ENCODE measurements at places on chromosomes 12 and 14.
A peak's percentile ranks its signal among the peaks of the same experiment; 100 is the strongest.

DNA sequence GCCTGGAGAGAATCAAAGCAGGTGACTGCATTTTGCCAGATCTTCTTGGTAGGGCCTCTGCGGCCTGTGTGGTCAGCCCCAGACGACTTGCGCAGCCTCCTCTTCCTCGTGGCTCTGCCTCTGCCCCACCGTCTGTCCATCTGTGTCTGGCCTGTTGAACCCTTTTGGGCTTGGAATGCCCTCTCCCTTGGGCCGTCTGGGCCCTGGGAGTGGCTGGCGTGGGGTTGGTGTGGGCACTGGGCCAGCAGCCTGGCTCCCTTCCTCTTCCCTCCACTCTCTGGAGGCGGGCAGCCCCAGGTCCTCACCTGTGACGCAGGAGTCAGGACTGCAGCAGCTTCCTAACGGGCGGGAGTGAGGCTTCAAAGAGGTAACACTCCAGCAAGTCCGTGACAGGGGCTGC lies 9.7 kb upstream of the CCDC197 start:
- no peak for DNase-seq

GRCh38 chr12:120194226-120194533 lies 335 bp downstream of the GCN1 start:
- no peak for DNase-seq

GRCh38 chr12:92938638-92939037 lies 9.5 kb upstream of the EEA1 start:
- no peak for DNase-seq

DNA sequence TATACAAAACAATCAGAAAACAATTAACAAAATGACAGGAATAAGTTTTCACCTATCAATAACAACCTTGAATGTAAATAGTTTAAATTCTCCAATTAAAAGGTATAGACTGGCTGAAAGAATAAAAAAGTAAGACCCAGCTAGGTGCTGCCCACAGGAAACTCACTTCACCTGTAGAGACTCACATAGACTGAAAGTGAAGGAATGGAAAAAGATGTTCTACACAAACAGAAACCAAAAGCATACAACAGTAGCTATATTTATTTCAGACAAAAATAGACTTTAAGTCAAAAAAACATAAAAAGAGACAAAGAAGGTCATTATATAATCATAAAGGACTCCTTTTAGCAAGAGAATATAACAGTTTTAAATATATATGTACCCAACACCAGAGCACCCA lies 152.4 kb upstream of the PWP1 start:
- DNase-seq, result no peak

GRCh38 chr14:61578745-61579144 lies 116.6 kb upstream of the HIF1A start:
- no peak for DNase-seq

- DNase-seq, result no peak
These were observed 618 bp upstream of the PGAM5 start for GRCh38 chr12:132710043-132710404.

- DNase-seq, result no peak
These were observed 72.5 kb upstream of the SLC38A4 start for GRCh38 chr12:46898152-46898931.

DNA sequence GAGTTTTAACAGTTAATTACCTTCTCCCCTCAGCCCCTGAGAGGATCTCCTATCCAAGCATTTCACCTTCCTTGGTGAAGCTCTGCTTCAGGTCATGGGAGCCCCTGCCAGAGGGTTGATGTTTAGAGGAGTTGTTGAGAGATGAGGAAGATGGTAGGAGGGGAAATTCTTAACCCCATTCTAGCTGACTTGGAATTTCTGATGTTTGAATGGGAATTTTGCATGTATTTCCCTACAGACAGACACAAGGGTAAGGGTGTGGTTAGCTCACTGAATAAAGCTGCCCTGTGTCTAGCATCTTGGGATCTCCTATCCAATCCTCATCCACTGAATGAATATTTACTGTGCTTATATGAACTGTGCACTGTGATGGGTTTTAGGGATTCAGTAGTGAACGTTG lies 7.1 kb upstream of the BHLHE41 start:
- no peak for DNase-seq

DNA sequence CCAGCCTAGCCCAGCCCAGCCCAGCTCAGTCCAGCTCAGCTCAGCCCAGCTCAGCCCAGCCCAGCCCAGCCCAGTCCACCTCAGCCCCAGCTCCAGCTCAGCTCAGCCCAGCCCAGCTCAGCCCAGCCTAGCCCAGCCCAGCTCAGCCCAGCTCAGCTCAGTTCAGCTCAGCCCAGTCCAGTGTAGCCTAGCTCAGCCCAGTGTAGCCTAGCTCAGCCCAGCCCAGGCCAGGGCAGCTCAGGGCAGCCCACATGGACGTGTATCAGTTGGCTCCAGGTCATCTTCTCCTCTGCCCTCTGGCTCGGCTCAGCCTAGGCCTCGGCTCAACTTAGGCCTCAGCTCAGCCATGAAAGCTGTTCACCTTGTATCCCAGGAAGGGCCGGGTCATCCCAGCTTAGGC lies 64.7 kb downstream of the TMEM121 start:
- no peak for DNase-seq

- DNase-seq, result peak; percentile 69
These were observed 716 bp downstream of the RIOX1 start for GRCh38 chr14:73491256-73492042.

DNA sequence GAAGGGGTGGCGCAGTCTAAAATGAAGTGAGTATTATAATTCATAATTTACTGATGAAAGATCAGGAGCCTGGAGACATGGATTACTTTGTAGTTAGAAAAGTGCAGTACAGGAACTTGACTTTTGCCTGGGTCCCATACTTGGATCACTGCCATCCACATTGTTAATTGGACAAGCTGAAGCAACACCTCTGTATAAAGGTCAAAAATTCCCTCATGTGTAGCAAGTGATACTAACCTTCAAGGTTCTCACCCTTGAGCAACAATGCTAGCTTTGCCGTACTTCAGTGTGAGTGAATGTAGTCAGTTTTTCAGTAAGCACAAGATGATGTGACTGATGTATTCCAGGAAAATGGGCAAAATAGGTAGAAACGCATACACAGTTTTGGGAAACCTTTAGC lies 44.6 kb upstream of the PLBD1 start:
- DNase-seq, result no peak

GRCh38 chr14:91417120-91417982 lies at the start of gene CCDC88C:
Gene CCDC88C, minus strand, starts transcription at chr14:91417820. Its CDS starts 130 bp downstream, at chr14:91417690.
- peak; percentile 67 for DNase-seq

- DNase-seq, result no peak
These were observed 326.9 kb downstream of the TMEM121 start for GRCh38 chr14:105853089-105853906.

DNA sequence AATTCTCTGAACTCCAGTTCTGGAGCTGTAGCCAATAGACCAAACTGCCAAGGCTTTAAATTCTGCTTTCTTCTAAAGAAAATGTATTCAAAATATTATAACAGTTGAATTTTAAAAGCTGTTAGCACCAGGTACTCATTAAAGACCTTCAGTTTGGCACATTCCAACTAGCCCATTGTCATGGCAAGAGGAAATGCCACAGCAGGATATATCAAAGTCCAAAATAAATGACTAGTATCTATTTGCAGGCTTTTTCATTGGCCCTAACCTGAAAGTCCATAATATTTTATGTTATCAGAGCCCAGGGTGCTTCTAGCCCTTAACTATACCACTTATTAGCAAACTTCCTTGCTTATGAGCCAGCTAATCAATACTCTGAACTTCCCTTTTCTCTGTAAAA lies 3.1 kb upstream of the RIC8B start:
- no peak for DNase-seq

GRCh38 chr14:60233891-60234290 lies 15.1 kb upstream of the PPM1A start:
- DNase-seq, result no peak

- DNase-seq, result no peak
These were observed 17.9 kb downstream of the SPRING1 start for GRCh38 chr12:116719731-116720528.

GRCh38 chr12:84874125-84874824 lies 38.3 kb downstream of the SLC6A15 start:
- DNase-seq, result no peak

- DNase-seq, result no peak
These were observed 210.9 kb upstream of the FKBP4 start for GRCh38 chr12:2583642-2584401.

- DNase-seq, result no peak
These were observed 245.2 kb upstream of the PLEKHG7 start for GRCh38 chr12:92457458-92458180.

DNA sequence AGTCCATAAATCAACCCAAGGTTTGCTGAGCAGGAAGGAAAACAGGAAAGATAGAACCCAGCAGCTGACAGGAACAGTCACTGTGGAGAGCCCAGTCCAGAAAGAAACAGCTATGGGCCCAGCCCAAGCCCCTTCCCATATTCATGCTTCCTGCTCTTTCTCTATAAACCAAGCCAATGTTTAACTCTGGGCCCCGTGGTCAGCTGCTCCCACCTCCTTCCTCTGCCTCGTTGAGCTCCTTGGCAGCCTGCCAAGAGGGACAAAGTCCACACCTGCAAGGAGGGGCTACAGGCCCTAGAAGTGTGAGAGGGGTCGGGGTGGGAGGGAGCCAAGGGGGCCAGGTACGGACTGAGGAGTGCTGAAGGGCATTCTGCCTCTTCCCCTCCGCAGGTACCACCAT lies 10.0 kb downstream of the SLC6A13 start:
- no peak for DNase-seq

GRCh38 chr12:46934374-46935111 lies 108.7 kb upstream of the SLC38A4 start:
- DNase-seq, result no peak

DNA sequence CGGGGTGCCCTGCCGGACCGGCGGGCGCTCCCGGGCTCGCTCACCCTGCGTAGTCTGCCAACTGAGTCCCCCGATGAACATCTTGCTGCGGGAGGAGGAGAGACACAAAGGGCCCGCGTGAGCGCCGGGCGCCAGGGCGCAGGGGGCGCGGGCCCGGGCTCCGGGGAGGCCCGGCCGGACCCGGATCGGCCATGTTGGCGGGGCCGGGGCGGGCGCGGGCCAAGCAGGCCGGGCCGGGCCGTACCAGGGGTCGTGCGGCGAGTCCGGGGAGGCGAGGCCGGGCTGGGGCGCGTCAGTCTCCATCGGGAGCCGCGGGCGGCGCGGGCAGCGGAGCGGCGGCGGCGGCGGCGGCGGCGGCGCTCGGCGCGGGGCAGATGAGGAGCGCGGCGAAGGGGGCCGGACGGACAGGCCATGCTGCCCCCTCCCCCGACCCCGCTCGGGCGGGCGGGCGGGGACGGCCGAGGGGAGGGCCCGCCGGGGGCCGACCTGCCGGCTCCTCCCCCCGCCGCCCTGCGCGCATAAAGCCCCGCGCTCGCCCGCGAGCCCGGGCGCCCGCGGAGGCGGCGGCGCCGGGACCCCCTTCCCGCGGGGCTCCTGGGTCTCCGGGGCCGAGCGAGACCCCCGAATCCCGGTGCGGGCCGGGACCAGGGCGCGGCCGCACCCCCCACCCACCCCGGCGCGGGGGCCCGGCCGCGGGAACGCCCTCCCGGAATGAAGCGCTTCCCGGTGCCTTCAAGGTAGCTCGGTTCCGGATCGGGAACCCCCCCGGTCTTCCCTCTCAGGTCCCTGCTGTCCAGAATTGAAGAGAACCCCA lies at the start of gene MSI1:
TSS of gene MSI1 (minus strand) at position 376 of the 814 bp plus-strand sequence. CDS start at position 303, 73 bp downstream.
- DNase-seq, result no peak

- DNase-seq, result no peak
These were observed 138.2 kb downstream of the NUAK1 start for GRCh38 chr12:106000382-106001104.

GRCh38 chr12:32120419-32120818 lies 13.8 kb downstream of the BICD1 start:
- no peak for DNase-seq

- DNase-seq, result no peak
These were observed 34.3 kb downstream of the KTN1 start for GRCh38 chr14:55614304-55614703.

- DNase-seq, result no peak
These were observed 30.0 kb downstream of the TESC start for GRCh38 chr12:117069101-117069797.

DNA sequence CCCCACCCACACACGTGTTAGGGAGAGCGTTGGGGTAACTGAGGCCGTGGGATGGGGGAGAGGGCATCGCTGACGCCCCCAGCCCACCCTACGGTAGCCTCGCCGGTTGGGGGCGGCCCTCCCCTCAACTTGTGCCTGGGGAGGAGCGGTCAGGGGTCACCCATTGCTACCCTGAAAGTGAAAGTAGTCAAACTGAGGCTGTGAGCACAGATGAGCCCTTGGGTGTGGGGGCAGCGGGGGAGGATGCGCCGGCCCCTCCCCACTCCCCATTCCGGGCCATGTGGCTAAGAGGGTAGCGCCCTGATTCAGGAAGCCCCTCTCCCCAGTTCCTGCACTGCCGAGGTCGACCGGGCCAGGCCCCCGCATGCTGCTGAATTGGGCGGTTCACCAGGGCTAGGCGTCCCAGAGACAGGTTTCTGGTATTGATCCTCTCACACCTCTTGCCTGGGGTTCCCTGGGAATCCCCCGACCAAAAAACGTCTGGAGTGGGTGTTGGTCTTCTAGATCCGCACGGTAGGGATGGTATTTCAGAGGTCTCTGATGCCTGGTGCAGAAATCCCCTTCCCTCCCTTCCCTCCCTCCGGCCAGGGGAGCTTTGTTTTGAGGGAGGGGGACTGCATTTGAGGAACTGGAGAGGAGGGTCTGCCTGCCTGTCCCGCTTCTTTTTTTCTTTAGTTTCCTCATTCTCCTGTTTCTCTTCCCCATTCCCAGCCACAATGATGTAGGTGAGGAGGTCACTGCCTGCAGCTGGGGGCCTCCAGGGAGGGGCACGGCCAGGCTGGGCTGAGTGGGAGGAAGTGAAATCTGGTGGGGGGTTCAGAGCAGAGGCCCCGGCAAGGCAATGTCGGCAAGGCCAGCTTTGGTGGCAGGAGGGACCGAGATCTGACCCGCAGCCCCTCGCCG lies 1.0 kb downstream of the SH2B3 start:
- DNase-seq, result peak; percentile 32

GRCh38 chr12:65525491-65526141 lies 247.1 kb downstream of the MSRB3 start:
- no peak for DNase-seq

DNA sequence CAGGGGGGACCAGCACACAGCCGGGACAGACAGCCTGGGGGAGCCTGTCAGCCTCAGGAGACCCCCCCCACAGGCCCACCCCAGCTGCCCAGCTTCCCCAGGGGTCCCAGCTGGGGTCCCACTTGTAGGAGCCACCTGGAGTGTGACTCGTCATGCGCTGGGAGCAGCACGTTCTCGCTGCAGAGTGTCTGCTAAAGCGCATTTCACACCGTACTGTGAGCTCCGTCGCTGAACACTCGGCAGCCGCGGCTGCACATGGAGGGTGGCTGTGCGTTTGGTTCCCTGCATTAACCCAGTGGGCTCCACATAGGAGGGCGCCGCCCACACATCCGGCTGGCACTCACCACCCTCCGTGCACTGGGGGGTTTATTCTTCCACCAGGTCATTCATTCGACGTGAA lies 56.7 kb downstream of the FBRSL1 start:
- DNase-seq, result no peak

DNA sequence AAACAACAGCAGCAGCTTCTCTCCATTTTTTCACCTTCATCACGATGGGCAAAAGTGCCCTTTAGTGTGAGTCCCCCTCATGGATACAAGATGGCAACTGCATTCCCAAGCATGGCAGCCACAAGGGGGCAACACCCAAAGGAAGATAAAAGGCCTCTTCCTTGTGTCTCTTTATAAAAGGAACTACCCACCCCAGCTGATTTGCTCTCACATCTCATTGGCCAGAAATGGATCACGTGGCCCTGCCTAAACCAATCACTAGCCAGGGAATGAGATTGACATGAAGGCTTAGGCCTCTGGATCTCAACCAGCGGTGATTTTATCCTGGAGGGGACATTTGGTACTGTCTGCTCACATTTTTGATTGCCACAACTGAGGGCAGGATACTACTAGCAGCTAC lies 21.9 kb upstream of the IFT81 start:
- DNase-seq, result no peak

Measured in activated gamma-delta T cell (primary cell).